H4 (cell line): ENCODE measurements at places on chromosomes 3 and 15.

DNA sequence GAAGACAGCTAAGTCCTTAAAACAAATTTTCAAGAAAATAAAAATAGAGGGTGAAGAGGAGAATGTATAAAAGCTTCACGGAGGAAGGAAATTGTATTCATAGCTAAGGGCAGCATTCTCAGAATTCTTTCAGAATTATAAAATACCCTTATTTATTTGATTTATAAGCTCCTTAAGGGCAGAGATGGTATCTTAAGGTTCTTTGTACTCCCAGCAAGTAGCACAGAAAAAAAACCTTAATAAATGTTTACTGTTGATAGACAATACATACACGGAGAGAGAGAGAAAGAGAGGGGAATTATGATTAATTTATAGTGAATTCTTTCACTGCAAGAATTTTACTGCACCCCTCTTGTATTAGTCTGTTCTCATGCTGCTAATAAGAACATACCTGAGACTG is 375.6 kb upstream of the CCDC54 start:
- DNase-seq = no peak

DNA sequence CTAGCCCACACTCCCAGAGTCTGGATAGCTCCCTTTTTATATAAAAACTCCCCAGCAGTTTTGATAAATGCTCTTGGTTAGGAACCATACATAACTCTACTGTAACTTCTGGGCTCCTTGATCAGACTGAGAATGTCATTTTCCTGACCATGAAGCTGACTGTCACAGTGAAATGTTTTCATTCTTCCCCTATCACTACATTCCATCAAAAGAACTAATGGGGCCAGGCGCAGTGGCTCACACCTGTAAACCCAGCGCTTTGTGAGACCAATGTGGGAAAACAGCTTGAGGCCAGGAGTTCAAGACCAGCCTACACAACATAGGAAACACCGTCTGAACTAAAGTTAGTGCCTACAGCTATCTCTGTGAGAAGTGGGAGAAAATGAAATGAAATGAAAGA is 72.8 kb upstream of the MYO5C start:
- no peak for DNase-seq

GRCh38 chr15:100385300-100386050 is 43.7 kb upstream of the ADAMTS17 start:
- DNase-seq = no peak

DNA sequence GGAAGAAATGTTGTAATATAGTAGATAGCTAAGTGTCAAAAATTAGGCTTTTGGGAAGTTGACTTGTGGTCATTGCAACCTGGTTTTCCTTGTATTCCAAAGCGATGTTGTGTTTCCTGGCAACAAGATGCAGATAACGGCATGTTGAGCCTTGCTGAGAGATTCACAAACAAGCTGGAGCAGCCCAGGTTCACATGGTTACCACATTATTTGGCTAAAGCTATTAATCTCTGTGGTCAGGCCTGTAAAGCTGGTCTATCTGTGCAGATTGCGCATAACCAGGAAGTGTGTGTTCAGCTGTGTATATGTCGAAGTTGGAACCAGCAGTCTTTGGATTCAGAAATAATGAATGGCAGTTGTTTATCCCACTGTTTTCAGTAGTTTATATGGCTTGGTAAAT is 6.6 kb downstream of the TIPARP start:
- peak; percentile 52 for DNase-seq

DNA sequence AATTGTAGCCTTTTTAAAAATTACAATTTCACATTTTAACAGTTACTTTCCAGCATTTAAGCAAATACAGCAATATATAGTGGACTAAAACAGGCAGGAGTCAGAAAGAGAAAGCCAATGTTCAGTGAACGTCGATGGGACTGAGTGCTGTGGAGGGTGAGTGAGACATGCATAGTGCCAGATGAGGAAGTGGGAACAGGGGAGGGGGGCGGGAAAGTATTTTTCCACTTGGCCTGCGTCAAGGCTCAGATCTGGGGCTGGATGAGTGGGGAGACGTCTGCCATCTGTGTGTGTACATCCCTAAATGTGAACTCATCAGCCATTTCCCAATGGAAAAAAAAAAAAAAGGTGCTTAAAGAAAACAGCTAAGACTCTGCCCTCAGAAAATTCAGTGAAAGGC is 19.2 kb upstream of the RAD18 start:
- DNase-seq = no peak

- no peak for DNase-seq
Observed at GRCh38 chr3:15926871-15927270, 129.1 kb upstream of the ANKRD28 start.

DNA sequence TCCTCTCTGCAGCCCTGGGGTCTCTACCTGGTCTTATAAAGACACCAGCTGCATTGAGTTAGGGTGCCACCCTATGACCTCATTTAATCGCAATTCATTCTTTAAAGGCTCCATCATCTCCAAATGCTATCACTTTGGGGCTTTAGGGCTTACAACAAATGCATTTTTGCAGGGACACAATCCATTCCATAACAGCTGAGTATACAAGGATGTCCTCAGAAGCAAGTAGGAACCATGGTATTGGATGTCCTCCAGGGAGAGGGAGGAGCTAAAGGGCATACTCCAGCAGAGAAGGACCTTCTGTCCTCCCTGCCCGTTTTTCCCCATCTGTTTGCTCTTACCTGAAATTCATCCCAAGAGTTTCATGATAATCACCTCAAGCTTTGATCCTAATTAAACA is 30.3 kb downstream of the UMPS start:
- DNase-seq = no peak

- DNase-seq = no peak
Observed at GRCh38 chr3:45008117-45008516, 18.0 kb upstream of the CLEC3B start.

DNA sequence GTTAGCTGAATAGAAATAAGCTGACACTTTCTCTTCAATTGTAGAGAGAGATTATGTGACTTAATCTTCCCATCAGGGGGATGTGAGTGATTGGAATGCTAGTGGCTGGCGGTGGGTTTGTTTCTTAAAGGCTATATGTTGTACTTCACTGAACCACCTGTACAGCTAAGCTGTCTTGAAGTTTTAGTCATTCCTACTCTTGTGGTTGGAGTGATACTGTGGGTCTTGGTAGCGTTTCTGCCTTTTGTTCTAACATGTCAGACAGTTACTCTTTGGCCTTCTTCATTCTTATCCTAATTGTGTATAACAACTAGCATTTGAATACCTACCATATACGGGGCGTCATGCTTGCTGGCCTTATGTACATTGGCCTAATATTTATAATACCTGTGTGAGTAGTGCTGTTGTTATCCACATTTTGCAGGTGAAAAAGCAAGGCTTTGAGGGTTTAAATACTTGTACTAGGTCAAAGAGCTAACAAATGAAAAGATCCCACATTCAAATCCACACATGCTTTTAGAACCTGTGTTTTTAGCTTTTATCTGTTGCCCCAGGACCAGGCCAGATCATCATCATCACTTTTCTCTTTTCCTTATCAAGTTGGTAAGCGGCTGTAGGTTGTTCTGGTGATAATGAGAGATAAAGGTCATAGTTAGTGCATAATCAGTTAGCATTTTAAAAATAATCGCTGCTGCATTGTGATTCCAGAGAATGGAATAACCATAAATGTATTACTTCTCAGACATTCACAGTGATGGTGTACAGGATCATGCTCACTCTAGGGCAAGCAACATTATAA is 50.2 kb downstream of the AKAP13 start:
- no peak for DNase-seq

DNA sequence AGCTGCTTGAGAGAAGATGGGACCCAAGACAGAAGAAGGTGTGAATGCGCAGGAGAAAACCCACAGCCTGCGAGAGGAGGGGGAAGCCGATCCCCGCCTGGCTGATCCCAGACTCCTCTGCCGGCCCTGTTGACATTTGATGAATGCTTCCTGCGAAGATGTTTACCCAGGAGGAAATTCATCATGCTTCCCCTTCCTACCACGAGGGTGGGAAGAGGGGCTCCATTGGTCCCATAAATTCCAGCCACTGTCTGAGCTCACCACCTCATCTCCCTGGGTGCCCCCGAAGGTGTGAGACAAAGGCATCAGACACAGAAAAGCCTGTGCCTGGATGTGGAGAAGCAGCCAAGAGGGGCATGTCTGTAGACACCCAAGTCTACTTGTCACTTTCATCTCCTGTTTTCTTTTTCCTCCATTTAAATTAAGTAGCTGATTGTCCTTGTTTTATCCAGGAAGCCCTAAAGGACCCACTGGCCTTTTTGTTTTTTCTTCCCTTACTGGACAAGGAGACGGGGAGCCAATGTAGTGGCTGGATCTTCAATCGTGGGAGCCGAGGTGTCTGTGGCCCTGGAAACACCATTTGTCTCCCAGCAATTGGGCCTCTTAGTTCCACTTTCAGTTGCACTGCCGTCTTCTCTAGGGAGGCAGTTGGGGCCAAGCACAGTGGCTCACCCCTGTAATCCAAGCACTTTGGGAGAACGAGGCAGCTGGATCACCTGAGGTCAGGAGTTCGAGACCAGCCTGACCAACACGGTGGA is 95.3 kb upstream of the HES1 start:
- DNase-seq = no peak

DNA sequence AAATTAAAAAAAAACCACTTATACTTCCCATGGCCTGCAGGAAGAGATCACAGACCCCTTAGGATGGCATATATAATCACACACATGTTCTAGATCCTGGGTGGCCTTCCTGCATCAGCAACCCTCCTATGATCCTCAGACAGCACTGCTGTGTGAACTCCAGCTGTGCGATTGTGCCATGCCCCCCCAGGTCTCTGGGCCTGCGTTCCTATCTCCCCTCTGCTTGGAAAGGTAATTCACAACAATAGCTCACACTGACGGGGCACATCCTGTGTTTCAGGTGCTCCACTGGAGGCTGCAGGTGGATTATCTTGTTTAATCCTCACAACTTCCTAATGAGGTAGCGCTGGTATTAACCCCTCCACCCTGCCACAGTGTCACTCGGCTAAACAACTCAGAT is 71.2 kb upstream of the GLCE start:
- no peak for DNase-seq

GRCh38 chr3:69052472-69052898 is 352 bp upstream of the TMF1 start:
- no peak for DNase-seq

GRCh38 chr3:178320456-178321351 is 215.5 kb upstream of the KCNMB2 start:
- DNase-seq = peak; percentile 59

- no peak for DNase-seq
Observed at GRCh38 chr15:31392761-31393401, 66.2 kb downstream of the KLF13 start.

GRCh38 chr15:76978522-76979330 is 16.2 kb upstream of the PSTPIP1 start:
- no peak for DNase-seq

GRCh38 chr3:46874430-46874829 is 3.1 kb upstream of the PTH1R start:
- no peak for DNase-seq

- DNase-seq = no peak
Observed at GRCh38 chr3:126552688-126553283, 5.9 kb downstream of the C3orf22 start.

DNA sequence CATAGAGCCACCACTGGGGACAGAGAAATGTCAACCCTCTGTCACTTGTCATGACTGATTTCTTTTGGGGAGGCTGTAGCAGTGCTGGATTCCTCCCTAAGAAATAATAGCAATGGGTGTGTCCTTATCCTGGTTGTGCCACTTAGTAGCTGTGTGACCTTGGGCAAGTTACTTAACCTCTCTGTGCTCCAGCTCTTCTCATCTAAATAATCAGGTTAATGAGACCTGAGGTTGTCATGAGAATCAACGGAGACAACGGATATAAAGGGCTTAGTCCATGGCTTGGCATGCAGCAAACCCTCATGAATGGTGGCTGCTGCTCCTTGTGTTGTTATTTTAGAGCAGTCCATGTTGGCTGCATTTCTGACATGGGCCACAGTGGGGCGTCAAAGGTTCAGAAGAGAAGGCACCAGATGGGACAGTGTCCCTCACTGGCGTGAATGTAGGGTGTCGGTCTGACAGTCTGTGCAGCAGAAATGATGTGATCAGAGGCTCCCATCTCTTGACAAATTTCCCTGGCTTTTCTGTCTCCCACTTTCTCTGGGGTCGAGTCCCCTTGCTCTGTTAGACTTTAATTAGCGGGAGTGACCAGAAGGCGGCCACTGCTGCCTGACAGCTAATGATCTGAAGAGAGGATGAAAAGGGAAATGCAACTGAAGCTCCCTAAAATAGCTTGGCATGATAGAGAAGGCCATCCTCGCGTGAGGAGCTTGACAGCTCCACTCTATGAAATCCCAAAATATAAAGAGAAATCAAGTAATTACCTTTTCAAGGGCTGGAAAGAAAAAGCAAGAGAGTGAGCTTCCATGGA is 209.4 kb downstream of the CADPS start:
- DNase-seq = peak; percentile 40
